ENCODE measurements at places on chromosomes 12 and 14. TPM values are rescaled to one million over a fixed set of nuclear protein-coding genes. Genes with fewer than 3 reads are reported as not detected.

KRT83 gene
- 34.7 TPM for total RNA-seq

GYS2 gene
- not detected for total RNA-seq

DHRS2 gene
- total RNA-seq, result not detected

SPIC gene
- total RNA-seq, result 0.22 TPM

CCDC177 gene
- 0.12 TPM for total RNA-seq

GALNT16 gene
- 0.88 TPM for total RNA-seq

BCL2L2 gene
- 72.2 TPM for total RNA-seq

NPFF gene
- not detected for total RNA-seq

SVOP gene
- total RNA-seq, result not detected

MYF6 gene
- total RNA-seq, result not detected

CLEC1B gene
- total RNA-seq, result not detected

SETD1B gene
- total RNA-seq, result 10.6 TPM

PITPNM2 gene
- total RNA-seq, result 3.2 TPM

LHX5 gene
- not detected for total RNA-seq

DAO gene
- total RNA-seq, result not detected

TPPP2 gene
- not detected for total RNA-seq

PTGDR gene
- total RNA-seq, result not detected

DIO2 gene
- total RNA-seq, result 2.8 TPM

CAPZA3 gene
- total RNA-seq, result 0.99 TPM

ACVRL1 gene
- 12.9 TPM for total RNA-seq

GPR65 gene
- not detected for total RNA-seq

RAD52 gene
- total RNA-seq, result 12.0 TPM

DPPA3 gene
- not detected for total RNA-seq

CD163L1 gene
- total RNA-seq, result 0.51 TPM

INHBE gene
- not detected for total RNA-seq

P2RX2 gene
- total RNA-seq, result not detected

RAPGEF3 gene
- total RNA-seq, result 22.1 TPM

PLCZ1 gene
- total RNA-seq, result not detected

TAS2R50 gene
- total RNA-seq, result 0.30 TPM

SLCO1B1 gene
- total RNA-seq, result not detected

ADAMTS20 gene
- total RNA-seq, result not detected

RNASE7 gene
- 58.3 TPM for total RNA-seq

TMEM30B gene
- 41.9 TPM for total RNA-seq

USP5 gene
- total RNA-seq, result 61.9 TPM

FLVCR2 gene
- 20.0 TPM for total RNA-seq

TMEM233 gene
- not detected for total RNA-seq

ZNF891 gene
- 1.4 TPM for total RNA-seq

Data from lower leg skin (tissue), 4 donors.